ENCODE measurements at places on chromosomes 6 and 20.
A peak's percentile ranks its signal among the peaks of the same experiment; 100 is the strongest.

DNA sequence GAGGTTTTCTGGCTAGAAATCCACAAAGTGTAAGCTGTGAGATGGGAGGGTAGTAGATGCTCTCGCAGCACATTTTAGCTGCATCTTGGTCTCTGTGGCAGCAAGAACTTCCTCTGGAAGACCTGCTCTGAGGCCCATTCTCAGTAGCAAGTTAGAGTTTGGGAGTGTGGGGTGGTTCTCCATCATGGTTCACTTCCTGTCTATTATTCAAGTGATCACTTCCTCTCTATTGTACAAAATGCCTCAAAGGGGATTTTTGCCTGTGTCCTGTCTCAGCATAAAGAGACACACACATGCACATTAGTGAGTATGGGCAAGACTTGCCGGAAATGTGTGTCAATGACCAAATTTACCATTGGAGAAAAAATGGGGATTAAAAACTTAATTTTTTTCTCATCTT lies 42.5 kb downstream of the LYRM2 start:
- peak; percentile 77 for DNase-seq

GRCh38 chr6:169868458-169868857 lies 117.0 kb downstream of the ERMARD start:
- peak; percentile 83 for DNase-seq

- DNase-seq = no peak
Measured at GRCh38 chr6:141641406-141641805, 491.3 kb upstream of the GJE1 start.

DNA sequence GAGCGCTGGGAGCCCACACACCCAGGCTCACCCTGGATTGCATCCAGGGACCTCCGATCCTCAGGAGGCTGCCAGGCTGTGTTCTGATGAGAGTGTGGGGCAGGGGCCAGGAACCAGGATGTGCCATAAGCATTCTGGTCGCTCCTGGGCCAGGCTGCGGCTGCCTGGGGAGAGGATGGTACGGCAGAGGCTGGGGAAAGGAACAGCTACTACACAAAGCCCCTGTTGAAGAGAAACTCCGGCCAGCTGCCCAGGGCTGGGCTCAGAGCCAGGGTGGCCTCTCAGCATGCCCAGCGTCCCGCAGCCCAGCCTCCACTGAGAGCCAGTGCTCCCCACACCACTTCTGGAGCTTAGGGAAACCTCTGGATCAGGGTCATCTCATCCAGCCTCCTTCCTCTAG lies 21.7 kb upstream of the OCSTAMP start:
- DNase-seq = no peak

DNA sequence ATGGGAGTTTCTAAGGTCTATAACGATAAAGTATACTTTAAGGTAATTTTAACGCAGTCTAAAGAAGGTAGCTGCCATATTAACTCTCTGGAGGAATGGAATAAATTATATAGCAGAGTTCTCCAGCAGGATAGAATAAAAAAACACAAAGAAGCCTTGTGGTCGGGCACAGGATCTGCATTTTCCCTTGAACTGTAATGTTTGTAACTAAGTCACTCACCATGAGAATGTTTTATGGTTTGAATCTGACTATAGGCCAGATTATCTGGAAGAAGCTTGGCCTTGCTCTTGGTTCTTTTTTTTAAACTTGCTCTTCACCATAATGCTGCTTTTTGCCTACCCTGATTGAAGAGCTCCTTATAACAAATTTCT lies 238.8 kb upstream of the NOX3 start:
- DNase-seq = no peak

GRCh38 chr20:45429618-45430017 lies 13.7 kb downstream of the PIGT start:
- DNase-seq = no peak

- no peak for DNase-seq
Measured at GRCh38 chr6:47678739-47679138, 19.6 kb upstream of the ADGRF4 start.

DNA sequence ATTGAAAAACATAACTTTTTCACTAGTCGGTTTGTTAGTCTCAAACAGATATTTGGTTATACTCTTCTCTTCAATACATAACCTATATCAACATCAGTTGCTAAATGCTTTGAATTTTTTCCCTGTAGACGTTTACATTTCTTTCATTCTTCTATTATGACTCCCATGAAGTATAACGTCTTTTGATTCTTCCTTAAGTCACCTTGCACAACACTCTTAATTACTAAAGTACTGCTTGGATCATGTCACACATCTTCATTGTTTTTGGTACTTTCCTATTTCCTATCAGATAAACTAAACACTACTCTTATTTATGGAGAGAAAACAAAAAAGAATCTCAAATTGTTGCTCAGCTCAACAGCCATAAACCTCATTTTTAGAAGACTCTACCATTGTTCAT lies 23.0 kb upstream of the BMP5 start:
- no peak for DNase-seq

DNA sequence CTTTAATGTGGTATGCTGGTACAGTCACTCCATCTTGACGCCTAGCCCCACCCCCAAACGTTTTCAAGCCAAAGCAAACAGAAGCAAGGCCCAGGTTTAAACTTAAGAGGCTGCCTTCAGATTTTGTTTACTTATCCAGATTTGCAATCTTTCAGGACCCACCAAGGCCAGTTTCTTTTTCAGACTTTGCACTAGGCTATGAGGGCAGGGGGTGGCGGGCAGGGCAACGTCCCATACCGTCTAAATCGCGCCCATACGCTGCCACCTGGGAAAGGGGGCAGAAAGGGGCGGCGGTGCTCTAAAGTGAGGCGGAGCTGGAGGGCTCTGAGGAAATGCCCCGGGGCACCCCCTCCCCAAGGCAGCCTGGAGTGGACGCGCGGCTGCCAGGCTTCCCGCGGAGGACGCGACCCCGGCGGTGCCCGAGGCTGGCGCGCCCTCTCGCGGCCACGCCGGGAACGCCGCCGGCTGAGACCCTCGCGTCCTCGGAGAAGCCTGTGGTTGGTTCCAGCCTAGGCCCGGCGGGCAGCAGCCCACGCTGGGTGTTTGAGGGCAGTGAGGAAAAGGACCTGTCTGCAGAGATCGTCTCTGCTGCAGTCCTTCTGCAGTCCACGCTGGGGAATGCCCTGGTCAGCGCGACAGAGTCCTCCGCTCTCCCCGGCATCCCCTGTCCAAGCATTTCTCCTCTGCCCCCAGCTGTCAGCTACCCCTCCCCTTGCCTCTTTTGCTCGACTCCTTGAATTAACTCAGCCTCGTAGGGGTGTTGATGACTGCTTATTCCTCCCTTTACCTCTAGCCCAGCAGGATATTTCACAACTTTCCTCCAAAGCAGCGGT lies 129.2 kb upstream of the PRND start:
- DNase-seq = no peak
